ENCODE measurements at places on chromosomes 13 and 19.

- peak; percentile 62 for DNase-seq
Measured at GRCh38 chr19:4295972-4296771, 6.0 kb downstream of the TMIGD2 start.

DNA sequence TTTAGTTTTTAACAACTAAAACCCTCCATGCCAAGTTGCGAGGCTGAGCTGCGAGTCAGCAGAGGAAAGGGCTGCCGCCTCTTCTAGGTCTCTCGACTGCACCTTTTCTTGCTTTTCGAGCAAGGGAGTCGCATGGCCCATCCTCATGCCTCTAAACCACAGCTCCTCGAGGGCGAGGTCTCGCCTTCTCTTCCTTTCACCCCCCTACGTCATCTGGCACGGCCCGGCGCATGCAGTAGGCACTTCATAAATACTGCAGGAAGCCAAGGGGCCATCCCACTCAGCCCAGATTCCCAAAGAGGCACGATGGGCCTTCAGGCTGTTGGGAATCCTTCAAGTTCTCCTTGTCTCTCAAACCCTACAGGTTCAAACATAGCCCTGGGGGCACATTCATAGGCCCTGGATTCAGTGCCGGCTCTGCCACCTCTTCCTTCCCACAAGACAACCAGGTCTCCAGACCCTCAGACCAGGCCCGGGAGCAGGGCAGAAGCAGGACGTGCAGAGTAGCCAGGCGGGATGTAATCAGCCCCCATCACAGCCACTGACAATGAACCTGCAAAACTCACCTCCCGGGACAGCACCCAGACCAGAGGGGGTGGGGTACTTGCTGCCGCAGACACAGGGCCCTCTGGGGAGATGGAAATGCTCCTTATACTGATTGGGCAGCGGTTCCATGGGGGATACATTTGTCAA lies 41.7 kb downstream of the GGACT start:
- DNase-seq = no peak

DNA sequence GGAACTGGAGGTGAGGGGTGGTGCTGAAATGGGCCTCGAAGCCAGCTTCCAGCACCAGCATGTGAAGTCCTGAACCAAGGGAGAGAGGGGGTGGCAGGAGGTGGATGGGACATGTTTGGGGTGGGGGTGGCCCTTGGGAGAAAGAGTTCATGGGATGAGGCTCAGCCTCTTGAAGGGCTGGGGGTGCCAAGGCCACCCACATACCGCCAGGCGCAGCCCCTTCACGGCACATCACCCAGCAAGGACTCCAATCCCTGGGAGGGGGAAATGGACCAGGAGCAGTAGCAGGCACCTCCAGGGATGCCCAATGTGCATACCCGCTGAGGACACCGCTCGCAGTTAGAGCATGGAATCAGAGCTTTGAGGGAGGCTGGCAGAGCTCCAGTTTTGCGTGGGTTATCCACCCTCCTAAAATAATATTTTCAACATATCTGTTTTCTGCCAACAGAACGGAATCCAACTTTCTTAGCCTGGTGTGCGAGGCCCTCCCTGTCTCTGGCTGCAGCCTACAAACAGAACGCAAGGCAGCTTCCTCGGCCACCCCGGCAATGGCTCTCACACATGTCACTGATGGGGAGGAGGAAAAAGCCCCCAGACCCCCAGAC lies 140.5 kb upstream of the VSTM2B start:
- no peak for DNase-seq

DNA sequence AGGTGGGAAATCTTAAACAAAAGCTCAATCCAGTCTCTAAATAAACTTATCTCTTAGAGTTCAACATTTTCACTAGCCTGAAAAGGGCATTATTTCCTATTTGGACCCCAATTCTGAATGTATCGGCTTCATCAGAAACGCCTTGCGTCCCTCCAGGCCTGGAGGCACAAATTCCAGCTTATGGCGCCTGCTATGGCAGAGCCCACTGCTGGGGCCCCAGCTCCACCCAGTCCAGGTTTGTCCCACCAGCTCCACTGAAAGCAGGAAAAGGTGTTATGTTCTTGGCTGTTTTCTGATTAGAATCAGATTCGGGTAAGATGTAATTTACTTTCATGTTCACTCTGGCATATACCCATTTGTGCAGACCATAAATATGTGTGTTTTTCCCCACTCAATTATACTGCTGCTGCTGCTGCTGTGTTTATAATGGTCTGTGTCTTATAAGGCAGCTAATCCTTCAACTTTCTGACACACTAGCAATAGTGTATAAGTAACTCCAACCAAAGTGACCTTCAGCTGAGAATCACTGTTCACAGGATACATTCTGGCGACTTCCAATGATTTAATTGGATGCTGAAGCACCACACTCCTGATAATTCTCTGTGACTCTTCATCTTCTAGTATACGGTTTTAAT lies 6.4 kb downstream of the IRS2 start:
- no peak for DNase-seq

- no peak for DNase-seq
Measured at GRCh38 chr13:46624821-46625220, 71.9 kb downstream of the LRCH1 start.

DNA sequence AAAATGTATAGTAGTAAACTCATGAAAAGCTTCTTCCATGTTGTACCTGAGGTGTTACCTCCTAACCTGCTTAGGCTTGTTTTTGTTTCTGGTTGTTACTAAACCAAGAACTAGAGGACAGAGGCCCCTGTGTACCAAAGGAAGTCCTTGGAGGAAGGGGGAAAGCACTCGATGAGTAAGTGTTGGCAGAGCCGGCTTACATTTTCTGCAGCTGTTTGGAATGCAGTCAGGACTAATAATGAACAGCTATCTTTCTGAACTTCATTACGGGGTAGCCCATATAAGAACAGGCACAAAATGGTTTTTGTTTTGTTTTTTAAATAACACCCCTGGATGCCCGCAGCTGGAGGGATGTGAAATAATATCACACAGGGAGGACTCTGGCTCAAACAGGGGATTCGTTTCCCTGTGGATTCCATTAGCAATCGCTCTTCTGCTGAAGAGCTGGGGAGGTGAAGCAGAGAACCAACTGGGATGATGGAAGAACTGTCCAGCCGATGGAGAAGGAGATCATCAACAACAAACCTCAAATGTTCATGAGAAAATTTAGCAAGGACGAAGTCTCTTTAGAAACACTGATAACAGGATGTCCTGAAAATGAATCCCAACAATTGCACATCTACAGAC lies 214.2 kb upstream of the MAB21L1 start:
- DNase-seq = no peak

DNA sequence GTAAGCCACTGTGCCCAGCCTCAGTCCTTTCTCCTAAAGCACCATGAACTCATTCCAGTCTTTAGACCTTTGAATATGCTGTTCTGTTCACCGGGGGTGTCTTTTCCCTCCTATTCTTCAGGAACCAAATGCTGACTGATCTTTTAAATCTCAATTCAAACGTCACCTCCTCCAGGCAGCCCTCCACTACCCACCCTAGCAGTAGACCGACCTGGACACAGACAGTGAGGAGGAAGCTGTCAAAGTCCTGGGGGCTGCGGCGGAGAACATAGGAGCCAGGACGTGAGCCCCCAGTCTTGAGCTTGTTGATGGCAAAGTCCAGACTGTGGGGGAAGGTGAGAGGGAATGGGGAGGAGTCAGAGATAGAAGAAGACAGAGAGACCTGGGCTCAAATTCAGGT lies 7.8 kb downstream of the JAK3 start:
- no peak for DNase-seq

Measured in NCI-H1092 (cell line).